Panc1 (cell line): ENCODE measurements at places on chromosomes 16 and 17. TPM values are rescaled to one million over a fixed set of nuclear protein-coding genes. Genes with fewer than 3 reads are reported as not detected.

ADAM11 gene
- 3.5 TPM for total RNA-seq

MEIOB gene
- not detected for total RNA-seq

LRRC36 gene
- 0.54 TPM for total RNA-seq

C1QL1 gene
- total RNA-seq: 9.5 TPM

CLEC18A gene
- total RNA-seq: 0.46 TPM

ADAD2 gene
- not detected for total RNA-seq
